Neuronal stem cell (in vitro differentiated cells): ENCODE measurements at places on chromosomes 1 and 21.
A peak's percentile ranks its signal among the peaks of the same experiment; 100 is the strongest.

DNA sequence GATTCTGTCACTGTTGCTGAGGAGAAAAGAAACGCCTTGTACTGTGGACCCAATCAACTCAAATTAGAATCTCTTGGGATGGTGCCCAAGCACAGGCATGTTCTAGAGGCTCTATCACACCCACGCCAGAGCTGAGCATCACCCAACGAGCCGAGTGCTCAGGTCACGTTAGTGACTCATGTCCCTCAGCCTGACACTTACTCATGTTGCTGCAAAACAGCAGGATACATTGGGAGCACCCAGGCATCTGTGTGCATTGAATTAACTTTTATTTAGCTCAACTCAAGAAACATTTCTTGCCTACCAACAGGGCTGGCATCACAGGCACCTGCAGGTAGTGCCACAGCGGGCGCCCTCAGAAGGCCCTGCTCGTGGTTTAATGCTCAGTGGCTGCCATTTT, 149.8 kb downstream of the ETS2 start:
- no peak for DNase-seq

GRCh38 chr1:12144236-12144635, 22.6 kb upstream of the TNFRSF1B start:
- DNase-seq: no peak

DNA sequence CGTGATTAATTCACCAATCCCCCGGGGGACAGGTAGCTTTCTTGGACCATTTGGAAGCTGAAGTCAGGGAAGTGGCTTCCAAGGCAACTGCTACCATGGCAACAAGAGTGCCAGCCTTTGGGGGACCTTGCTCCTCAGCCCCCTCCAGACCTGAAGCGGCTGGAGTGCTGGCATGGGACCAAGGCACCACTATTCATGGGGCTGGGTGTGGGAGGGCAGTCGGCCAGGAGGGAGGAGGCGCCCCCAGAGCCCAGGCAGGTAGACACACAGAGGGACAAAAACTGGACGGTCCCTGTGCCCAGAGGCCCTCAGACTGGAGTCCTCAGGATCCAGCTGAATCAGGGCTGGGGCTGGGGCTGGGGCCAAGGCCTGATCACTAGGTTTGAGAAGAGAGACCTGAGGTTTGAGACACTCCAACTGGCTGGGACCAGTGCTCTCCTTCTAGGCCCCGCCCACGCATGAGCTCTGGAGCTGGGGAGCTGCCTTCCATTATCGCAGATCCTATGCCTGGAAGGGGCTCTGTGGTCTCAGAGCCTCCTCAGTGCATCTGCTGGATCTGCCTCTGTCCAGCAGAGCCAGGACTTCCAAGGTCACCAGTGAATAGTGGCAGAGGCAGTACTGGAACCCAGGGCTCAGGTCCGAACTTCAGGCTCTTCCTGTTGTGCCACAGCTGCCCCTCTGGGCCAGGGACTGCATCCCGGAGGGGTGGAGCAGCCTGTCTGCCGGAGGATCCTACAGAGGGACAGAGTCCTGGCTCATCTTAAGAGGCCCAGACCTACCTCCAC, 3.3 kb upstream of the KNCN start:
- no peak for DNase-seq

GRCh38 chr1:172781513-172782140, 122.7 kb downstream of the FASLG start:
- no peak for DNase-seq

DNA sequence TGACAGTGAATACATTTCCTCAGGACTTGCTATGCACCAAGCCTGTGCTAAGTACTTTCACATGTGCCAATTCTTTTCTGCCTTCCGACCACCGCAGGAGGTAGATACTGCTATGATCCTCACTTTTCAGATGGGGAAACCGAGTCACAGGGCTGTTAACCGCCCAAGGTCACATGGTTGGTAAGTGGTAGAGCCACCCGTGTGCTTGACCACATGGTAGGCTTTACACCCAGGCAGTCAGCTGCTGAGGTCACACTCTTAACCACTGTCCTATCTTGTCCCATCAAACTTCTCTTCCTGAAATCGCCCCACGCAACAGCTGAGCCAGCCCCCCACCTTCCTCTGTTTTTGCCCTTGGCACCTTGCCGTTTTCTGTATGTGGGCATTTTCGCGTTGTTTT, 31.0 kb upstream of the SDHB start:
- DNase-seq: no peak

- no peak for DNase-seq
Measured at GRCh38 chr1:194829492-194829891, 1643.1 kb upstream of the B3GALT2 start.

DNA sequence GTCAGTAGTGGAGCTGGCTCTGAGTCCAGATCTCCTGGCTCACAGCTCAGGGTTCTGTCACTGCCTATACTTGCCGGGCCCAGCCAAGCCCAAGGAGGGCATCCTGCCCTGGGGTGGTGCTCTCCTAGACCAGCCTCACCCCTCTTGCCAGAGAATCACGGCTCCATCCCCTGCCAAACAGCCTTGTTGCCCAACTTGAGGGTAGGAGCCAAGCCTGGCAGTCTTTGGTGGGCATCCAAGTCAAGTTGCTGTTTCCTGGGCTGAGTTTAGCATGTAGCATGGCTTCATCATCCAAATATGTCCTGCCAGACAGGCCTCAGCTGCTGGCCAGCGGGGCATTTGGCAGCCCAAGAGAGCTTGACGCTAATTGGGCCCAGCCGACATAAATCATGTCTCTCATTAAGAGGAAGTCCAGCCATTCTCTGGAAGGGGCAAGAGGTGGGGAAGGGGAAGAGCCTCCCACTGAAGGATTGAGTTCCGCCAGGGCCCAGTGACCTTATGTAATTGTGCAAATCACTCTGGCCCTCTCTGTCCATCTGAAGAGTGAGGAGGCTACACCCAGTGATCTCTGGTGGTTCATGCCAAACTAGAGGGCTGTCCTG, 22.6 kb upstream of the TRABD2B start:
- no peak for DNase-seq

DNA sequence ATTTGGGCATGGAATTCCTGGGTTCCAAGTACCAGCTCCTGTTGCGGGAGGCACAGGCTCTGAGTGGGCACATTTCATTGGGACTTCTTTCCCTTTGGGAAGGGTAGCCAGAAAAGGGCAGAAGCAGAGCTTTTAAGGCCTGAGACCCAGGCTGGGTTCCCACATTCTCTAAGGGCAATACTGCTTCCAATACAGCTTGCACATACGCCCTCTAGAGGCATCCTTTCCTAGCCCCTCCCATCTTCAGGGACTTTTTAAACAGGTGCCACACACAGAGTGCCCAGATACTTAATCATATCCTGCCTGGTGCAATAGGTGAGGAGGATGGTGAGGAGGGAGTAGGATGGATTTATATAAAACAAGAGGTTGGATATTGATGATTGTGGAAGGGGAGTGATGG, 5.7 kb downstream of the GPR88 start:
- no peak for DNase-seq

DNA sequence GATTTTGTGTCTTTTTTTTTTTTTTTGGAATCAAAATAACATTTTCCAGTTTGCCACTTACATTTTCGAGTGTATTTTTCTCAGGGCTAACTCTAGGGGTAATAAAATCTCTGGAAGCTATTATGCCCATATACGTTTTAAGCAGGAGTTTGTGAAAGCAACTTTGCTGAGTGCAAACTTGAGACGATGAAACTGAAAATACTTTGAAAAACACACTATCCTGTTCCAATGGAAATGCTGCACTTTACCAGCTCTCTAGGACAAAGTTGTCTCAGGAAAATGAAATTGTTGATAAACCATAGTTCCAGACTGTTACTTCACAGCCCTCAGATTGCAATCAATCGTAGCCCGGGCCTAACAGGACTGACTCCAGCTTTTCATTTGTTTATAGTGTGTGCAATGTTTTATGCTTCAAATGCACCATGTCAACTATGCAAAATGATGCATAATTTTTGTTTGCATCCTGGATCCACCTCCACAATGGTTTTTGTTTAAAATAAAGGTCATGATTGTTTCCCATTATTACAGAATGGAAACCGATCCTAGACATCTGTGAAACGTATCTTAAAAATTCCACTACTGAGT, 220.6 kb upstream of the PKN2 start:
- no peak for DNase-seq

GRCh38 chr1:3730543-3731247, 21.6 kb upstream of the CCDC27 start:
- no peak for DNase-seq

DNA sequence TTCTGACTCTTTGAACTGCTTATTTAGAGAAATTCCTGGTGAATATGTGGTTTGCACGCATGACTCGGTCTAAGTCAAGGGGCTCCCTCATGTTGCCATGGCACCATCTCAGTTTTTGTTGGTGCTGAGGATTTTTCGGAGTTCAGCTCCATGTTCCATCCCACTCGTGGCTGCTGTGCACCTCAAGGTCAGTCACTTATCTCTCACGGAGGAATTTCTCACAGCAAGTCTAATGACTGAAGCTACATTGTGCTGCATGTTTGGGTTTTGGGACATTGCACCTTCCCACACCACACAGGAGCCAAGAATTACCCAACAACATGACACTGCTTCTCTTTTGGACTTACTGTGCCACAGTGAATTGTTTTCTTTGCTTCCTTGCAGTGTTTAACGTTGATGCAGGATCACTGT, 269.9 kb downstream of the NCAM2 start:
- DNase-seq: no peak

DNA sequence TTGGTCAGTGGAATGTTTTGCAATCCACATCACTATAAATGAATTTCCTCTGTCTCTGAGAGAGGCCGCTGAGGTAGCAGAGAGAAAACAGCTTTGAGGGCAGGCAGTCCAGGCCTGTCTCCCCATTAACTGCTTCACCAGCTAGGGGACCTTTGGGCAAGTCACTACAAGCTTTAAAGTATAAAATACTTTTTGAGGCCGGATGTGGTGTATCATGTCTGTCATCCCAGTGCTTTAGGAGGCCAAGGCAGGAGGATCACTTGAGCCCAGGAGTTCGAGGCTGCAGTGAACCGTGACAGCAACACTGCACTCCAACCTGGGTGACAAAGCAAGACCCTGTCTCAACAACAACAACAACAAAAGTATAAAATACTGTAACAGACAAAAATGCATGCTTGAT, 6.4 kb downstream of the IL6R start:
- no peak for DNase-seq

GRCh38 chr1:16262067-16262466, 25.1 kb upstream of the CPLANE2 start:
- no peak for DNase-seq

DNA sequence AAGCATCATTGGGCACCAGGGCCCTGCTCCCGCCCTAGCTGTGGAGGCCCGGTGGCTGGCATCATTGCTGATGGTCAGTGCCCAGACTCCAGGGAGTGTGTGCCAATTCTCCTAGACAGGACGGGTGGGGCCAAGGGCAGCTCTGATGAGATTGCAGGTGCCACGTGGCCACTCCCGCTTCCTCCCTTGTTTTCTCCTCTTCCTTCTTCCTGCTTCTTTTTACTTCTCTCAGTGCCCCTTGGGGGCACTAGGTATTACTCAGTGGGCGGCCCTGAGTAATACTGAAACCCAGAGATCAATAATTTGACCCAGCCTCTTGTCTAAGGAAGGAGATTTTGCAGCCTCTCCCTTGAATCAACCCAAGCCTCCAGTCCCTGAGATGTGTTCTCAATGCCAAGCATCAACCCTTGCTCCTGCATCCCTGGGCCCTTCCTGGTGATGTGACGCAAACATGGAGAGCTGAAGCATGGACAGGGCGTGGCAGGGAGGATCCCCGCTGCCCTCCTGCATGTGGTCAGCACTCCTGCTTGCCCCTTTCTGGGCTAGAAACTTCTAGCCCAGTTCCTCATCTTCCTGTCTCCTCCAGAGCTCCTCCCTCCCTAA, 32.4 kb downstream of the CDK18 start:
- no peak for DNase-seq

DNA sequence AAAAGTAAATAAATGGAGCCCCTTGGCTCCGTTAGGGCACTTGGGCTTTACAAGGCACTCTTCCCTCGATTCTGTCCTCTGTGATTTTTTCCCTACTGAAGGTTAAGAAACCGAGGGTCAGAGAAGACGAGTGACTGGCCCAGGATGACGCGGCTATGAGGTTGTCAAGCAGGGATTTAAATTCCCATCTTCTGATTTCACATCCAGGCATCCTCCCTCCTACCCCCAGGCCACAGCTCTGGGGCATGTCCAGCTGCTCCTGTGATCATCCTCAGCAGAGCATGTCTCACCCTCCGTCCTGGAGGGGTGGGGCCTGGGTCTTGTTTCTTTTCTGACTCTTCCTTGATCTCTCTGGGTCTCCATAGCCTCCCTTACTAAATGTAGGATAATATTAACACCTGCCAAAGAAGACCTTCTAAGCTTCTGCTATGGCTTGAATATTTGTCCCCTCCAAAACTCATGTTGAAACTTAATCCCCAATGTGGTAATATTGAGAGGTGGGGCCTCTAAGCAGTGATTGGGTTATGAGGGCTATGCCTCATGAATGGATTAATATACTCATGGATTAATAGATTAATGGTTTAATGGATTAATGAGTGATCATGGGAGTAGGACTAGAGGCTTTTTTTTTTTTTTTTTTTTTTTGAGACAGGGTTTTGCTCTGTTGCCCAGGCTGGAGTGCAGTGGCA, 4.6 kb downstream of the CRYBG2 start:
- no peak for DNase-seq

DNA sequence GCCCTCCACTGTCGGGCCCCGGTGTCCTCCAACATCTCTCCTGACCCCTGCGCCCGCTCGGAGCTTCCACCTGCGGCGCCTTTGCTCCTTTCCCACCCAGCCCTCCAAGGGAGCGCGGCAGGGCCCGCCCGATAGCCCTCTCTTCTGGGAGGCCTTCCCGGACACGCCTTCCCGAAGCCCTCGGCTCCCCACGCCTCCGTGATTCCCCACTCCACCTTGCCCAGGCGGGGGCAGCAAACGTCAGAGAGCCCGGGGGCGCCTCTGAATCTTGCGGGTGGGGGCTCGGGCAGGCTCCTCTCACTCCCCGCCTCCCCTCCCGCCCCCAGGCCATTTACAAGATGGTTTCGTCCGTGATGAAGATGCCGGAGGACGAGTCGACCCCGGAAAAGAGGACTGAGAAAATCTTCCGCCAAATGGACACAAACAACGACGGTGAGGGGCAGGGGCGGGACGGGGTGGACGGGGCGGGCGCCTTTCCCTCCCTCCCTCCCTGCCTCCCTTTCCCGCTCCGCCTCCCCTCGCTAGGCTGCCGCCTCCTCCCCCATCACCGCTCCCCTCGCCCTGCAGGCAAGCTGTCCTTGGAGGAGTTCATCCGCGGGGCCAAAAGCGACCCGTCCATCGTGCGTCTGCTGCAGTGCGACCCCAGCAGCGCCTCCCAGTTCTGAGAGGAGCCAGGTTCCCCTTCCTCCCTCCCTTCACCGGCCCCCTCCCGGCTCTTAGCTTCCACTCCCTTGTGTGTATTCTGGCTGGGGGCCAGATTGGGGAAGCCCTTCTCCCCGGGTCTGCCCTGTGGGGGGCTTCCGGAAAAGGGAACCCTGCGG, 7.1 kb downstream of the HPCA start:
- peak; percentile 68 for DNase-seq

DNA sequence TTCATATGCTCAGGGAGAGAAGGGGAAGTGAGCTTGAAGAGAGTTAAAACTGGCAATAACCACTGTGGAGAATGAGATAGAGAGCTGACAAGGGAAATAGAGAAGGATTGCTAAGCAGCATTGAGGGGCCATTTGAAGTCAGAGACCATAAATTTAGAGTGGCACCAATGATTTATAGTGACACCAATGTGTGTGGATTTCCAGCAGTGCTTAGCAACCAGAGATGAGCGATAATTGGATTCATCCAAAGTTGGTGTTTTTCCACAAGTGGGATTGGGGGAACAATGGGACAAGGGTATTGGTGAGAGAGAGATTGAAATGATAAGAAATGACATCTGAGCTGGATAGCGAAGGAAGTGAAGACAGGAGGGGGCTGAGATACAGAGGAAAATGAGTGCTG, 114.1 kb downstream of the C1orf94 start:
- DNase-seq: no peak
